ENCODE measurements at places on chromosomes 5 and 9.

GRCh38 chr5:114727358-114727757 is 365.5 kb downstream of the KCNN2 start:
- no peak for DNase-seq

DNA sequence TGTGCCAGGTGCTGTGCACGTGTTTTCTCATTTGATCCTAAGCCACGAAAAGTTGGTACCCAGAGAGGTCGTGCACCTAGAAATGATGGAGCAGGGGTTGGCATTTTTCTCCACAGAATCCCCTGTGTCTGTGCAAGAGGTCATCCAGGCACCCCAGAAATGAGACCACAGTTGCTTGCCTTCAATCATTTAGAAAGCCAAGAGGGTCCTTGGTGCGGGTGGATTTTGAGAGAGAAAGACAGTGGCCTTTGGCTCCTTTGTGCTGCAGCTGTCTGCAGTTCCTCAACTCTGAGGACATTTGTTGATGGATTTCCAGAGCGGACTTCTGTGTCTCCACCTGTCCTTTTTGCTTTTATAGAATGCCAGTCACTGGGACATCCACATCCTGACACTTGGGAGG is 33.8 kb upstream of the SPRY4 start:
- DNase-seq = no peak

DNA sequence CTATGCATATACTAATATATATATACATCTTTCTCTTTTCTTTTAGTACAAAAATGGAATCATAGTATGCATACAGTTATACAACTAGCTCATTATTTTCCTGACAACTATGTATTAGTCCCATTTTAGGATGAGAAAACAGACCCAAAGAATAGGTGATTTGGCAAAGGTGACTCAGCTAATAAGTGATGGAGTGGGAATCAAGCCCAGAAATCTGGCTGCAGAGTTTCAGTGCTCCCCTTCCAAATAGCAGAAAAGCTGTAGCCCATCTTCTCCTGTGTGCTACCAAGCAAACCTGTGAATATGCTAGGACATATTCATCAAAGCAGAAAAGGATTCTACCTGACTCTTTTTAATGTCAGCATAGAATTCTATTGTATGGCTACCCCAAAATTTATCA is 114.7 kb downstream of the ARL15 start:
- DNase-seq = no peak

DNA sequence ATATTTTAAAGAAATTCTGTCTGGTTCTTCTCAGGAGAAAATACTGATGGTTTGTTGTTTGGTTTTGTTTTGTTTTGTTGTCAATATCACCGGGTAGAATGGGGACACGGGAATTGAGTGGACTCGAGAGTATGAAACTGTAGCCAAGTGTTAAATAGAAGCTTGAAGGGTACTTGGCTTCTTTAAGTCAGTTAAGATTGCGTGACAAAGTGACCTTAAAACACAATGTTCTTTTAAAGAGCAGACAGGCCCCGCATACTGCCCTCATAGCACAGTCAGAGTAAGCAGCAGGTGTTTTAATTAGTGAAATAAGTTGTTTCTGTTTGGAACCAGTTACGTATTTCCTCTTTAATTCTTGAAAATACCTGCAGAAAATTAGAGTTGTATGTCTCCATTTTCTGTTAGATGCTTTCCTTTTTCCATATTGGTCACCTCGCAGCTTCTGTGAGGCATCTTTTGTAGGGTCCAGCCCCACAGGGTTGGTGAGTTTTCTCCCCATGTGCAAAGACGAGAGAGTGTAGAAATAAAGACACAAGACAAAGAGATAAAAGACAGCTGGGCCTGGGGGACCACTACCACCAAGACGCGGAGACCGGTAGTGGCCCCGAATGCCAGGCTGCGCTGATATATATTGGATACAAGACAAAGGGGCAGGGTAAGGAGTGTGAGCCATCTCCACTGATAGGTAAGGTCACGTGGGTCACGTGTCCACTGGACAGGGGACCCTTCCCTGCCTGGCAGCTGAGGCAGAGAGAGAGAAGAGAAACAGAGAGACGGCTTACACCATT is 9.6 kb downstream of the TRIP13 start:
- no peak for DNase-seq

Data from NCI-H748 treated with DMSO at 0.1 percent for 48 hours (cell line).